CD8-positive, alpha-beta T cell (primary cell): ENCODE measurements at places on chromosomes 5 and 9.

GRCh38 chr5:1066676-1067075, 45.2 kb downstream of the SLC12A7 start:
- DNase-seq: no peak

DNA sequence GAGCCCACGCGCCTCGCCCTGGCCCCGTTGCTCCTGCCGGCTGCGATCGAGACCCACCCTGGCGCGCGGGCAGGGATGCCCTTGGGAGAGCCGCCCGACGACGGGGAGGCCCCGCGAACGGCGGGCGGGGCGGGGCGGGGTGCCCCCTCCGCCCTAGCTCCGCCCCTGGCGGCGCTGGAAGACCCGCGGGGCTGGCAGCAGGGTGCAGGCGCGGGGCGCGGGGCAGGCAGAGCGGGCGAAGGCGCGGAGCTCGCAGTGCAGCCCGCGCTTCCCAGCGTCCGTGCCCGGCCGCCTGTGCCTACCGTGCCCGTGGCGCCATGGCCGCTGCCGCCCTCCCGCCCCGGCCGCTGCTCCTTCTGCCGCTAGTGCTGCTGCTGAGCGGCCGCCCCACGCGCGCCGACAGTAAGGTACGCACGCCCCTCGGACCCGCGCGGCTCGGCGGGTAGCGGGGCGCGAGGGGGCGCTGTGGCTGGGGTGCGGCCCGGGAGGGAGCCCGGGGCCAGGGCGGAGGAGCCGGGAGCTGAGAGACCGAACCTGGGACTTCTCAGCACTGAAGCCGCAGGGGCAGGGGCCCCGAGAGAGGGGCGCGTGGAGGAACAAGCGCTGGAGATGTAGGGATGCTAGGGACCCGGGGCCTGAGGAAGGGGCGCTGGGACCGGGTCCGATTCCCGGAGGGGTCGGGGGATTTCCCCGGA, at the start of gene OLFML2A:
OLFML2A (plus strand) TSS at position 180 of the 695 bp plus-strand sequence; CDS start at position 318, 138 bp downstream.
- DNase-seq: no peak

DNA sequence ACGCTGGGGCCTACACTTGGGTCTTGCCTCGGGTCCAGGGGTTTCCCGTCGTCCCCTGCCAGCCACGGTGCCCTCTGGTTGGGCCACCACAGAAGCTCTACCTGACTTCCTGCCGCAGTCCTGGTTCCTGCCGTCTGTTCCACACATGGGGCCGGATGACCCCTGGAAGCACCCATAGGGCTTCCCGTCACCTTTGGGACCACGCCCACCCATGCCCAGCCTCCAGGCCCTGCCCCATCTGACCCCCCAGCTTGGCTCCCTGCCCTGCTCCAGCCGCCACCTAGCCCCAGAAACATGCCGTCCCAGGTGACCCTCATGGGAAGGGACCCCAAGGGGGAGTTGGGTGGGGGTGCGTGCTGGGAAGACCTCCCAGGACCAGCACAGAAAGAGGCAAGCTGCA, 13.7 kb downstream of the MRPL36 start:
- DNase-seq: no peak

GRCh38 chr5:94154672-94155071, 413.3 kb upstream of the POU5F2 start:
- no peak for DNase-seq

DNA sequence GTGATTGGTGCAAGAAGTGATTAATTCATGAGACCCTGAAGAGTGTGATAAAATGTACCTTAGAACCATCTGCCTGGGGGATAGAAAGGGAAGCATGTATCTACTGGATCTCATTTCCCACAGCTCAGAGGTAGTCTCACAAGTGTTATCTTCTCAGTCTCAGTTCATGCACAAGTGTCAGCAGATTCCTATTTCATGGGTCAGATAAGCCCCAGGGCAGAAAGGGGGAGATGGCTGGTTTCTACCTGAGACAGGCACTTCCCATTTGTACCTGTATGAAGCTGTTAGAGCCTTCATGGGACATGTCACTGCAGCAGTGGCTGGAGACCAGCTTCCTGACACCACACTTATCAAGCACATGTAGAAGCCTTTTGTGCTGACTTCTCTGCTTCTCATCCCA, 45.6 kb upstream of the SMIM15 start:
- no peak for DNase-seq

GRCh38 chr9:124617477-124618141, 110.4 kb upstream of the NR5A1 start:
- peak; percentile 68 for DNase-seq

DNA sequence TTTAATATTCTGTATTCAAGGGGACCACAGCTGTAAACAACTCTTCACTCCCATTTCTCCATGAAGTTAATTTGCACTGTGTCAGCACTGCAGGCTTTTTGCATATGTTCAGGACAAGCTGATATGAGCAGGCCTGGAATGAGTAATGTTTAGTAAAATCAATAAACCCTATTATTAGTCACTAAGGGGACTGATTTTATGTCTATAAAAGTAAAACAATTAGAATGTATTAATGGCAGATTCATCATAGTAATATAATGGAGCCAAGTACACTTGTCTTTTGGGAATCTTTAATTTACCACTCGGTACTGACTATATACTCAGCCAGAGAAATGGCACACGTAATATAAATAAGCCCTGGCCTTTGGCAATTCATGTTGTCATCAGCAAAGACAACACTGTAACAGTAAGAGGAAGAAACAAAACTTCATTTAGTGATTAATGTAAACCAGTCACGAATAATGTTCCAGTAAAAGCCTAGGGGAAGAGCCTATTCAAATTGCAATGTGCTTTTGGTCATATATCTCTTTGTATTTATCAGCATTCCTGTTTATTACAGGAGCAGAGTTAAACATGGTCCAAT, 111.6 kb downstream of the ZNF608 start:
- DNase-seq: no peak

GRCh38 chr5:109328626-109329025, 81.1 kb downstream of the PJA2 start:
- no peak for DNase-seq

DNA sequence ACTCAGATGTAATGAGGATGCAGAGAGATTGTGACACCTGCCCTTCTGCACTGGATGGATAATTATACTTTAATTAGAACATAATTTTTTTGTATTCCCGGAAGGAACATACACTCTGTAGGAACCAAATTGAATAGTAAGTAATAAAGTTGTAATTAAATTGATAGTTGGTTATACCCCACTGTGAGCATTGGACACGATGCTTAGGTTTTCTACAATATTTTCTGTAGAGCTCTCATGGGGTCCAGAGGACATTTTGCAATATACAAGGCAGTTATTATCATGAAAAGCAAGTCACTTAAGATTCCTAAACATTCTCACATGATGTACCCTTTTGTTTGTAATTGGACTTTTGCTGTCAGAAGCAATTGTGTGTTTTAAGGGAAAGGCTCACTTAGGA, 63.4 kb downstream of the DIRAS2 start:
- no peak for DNase-seq
